Activated T-cell treated with anti-CD3 and anti-CD28 coated beads, Interleukin-2, amount 50 U/mL, for 1 hour (primary cell): ENCODE measurements at places on chromosomes 4 and X.

- no peak for DNase-seq
Measured at GRCh38 chrX:105527759-105528158, 294.6 kb upstream of the NRK start.

- no peak for DNase-seq
Measured at GRCh38 chr4:171538601-171539100, 274.6 kb upstream of the GALNTL6 start.

DNA sequence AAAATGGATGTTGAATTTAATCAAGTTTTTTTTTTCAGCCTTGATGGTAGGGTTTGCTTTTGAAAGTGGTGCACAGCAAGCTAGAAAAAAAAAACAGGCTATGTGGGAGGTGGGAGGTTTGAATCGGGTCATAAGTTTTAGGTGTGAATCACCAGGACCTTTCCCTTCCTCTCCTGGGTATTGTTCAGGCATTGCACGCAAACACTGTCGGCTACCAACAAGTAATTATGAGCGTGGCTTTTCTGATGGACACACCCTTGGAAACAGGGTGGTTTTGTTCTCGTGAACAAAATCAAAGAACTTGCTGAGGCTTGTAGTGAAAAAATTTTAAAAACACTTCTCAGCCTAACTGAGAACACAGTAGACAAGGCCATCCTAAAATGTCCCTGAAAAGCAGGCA, 18.1 kb downstream of the PIR start:
- DNase-seq: no peak

GRCh38 chr4:31575504-31575903, 855.3 kb downstream of the PCDH7 start:
- no peak for DNase-seq

- DNase-seq: no peak
Measured at GRCh38 chr4:92270908-92271307, 32.9 kb upstream of the GRID2 start.

- DNase-seq: no peak
Measured at GRCh38 chr4:111601671-111602070, 543.6 kb upstream of the FAM241A start.

DNA sequence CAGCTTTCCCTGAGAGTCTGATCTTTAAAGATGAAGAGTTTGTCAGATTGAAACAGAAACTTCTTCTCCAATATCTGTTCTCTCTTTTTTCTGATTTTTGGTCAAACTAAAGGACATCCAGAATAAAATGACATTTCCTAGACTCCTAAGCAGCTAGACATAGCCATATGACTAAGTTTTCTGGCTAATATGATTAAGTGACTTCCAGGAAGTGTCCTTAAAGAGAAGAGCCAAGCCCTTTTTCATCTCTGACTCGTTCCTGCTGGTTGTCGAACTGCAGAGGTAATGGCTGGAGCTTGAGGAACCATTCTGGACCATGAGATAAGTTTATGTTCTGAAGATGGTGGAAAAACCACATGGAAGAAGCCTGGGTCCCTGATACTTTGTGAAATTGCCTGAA, 546.0 kb downstream of the BCOR start:
- no peak for DNase-seq

GRCh38 chrX:132373610-132374009, 115.2 kb downstream of the MBNL3 start:
- DNase-seq: no peak

GRCh38 chrX:19334945-19335626, 8.6 kb upstream of the PDHA1 start:
- DNase-seq: no peak

GRCh38 chr4:38715050-38715449, 51.1 kb downstream of the KLF3 start:
- DNase-seq: no peak

GRCh38 chr4:151532001-151532708, 123.2 kb downstream of the FHIP1A start:
- DNase-seq: no peak

DNA sequence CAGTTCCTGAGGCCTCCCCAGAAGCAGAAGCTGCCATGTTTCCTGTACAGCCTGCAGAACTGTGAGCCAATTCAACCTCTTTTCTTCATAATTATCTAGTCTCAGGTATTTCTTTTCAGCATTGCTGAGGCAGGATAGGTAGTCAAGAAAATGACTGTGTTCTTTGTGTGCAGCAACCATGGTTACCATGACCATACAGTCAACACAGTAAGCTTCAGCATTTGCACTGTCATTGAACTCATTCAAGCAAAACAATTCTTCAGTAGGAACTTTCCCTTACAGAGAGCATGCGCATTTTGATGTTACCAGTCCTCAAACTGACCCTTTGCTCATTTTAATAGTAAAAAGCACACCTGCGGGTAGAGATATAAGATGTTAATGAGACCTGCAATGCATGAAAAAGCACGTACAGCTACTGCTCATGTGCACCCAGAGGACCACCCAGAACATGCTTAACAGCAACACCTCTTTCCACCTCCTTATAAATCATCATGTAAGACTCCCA, 180.8 kb downstream of the PRKX start:
- no peak for DNase-seq

DNA sequence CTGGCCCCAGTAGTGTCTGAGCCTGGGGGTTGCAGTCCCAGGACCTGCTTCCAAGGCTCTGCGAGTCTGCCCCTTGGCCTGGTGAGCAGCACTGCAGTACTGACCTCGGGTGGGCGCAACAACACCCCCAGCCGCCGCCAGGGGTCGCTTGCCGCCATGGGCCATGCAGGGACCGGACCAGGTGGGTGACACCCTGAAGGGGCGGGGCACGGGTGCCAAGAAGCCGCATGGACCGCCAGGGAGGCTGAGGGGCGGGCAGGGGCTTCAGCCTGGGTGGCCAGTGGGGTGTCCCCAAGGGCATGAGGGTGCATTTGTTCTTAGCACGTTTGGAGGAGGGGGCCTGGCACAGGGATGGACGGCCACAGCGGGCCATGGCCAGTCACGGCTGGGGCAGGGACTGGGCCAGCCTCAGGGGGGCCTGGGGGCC, 25.0 kb downstream of the TACC3 start:
- DNase-seq: peak; percentile 77

GRCh38 chrX:113959912-113960626, 623.8 kb upstream of the HTR2C start:
- no peak for DNase-seq

DNA sequence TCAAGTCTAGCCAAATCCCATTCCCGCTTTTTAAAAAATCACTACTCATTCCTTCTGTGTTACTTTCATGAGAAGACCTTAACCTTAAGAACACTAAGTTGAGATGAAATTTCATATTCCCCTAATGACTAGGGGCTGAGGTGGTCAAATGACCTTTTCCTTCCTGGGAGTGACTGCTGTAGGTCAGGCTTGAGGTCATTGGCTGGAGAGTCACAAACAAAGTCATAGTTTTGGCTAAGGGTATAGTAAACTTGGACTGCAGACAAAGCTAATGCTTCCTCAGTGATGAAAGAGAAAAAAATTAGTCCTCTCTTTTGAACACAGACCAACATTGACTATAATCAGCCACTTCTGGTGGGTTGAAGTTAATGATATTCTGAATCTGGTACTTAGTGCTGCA, 16.0 kb upstream of the FGF2 start:
- no peak for DNase-seq

- no peak for DNase-seq
Measured at GRCh38 chr4:10105920-10106319, 10.7 kb downstream of the WDR1 start.
